ENCODE measurements at places on chromosomes 5 and 9. TPM values are rescaled to one million over a fixed set of nuclear protein-coding genes. Genes with fewer than 3 reads are reported as not detected.

GRCh38 chr5:77024490-77024889 is 5.7 kb upstream of the AGGF1 start:
- peaks cover 2% of the 10 kb centered on the region for H3K4me1 ChIP-seq
- no peaks in the 10 kb centered on the region for H3K27me3 ChIP-seq
- no peak for DNase-seq
- no peaks in the 10 kb centered on the region for H3K36me3 ChIP-seq

SPINK4 gene
- total RNA-seq, result not detected

PCDHAC1 gene
- total RNA-seq, result not detected

TMOD1 gene
- 2.7 TPM for total RNA-seq

GRCh38 chr9:89252651-89253267 is 58.2 kb upstream of the CKS2 start:
- no peaks in the 10 kb centered on the region for H3K27me3 ChIP-seq
- no peak for DNase-seq
- no peak overlapping the region for H3K4me3 ChIP-seq

GRCh38 chr5:174626369-174626920 is 97.9 kb upstream of the MSX2 start:
- no peaks in the 10 kb centered on the region for H3K27me3 ChIP-seq
- no peak overlapping the region for H3K4me3 ChIP-seq
- DNase-seq, result no peak
- H3K27ac ChIP-seq, result no peak overlapping the region
- H3K4me1 ChIP-seq, result no peaks in the 10 kb centered on the region

- peak; percentile 66 for DNase-seq
- peaks cover 24% of the 10 kb centered on the region for H3K4me1 ChIP-seq
Measured at GRCh38 chr5:113489299-113489698, 1.0 kb upstream of the MCC start.

- H3K27ac ChIP-seq, result no peak overlapping the region
- no peak overlapping the region for H3K4me3 ChIP-seq
- H3K4me1 ChIP-seq, result no peaks in the 10 kb centered on the region
- no peak for DNase-seq
Measured at GRCh38 chr9:3343671-3344070, 182.1 kb downstream of the RFX3 start.

- no peak for DNase-seq
- no peak overlapping the region for H3K27ac ChIP-seq
- H3K36me3 ChIP-seq, result no peaks in the 10 kb centered on the region
- no peak overlapping the region for H3K4me3 ChIP-seq
- no peaks in the 10 kb centered on the region for H3K27me3 ChIP-seq
- no peaks in the 10 kb centered on the region for H3K4me1 ChIP-seq
Measured at GRCh38 chr5:158303275-158303674, 444.3 kb upstream of the CLINT1 start.

GRCh38 chr9:110777876-110778215 is 109.3 kb downstream of the MUSK start:
- no peak overlapping the region for H3K4me3 ChIP-seq
- no peak for DNase-seq
- no peaks in the 10 kb centered on the region for H3K4me1 ChIP-seq
- H3K27ac ChIP-seq, result no peak overlapping the region

DNA sequence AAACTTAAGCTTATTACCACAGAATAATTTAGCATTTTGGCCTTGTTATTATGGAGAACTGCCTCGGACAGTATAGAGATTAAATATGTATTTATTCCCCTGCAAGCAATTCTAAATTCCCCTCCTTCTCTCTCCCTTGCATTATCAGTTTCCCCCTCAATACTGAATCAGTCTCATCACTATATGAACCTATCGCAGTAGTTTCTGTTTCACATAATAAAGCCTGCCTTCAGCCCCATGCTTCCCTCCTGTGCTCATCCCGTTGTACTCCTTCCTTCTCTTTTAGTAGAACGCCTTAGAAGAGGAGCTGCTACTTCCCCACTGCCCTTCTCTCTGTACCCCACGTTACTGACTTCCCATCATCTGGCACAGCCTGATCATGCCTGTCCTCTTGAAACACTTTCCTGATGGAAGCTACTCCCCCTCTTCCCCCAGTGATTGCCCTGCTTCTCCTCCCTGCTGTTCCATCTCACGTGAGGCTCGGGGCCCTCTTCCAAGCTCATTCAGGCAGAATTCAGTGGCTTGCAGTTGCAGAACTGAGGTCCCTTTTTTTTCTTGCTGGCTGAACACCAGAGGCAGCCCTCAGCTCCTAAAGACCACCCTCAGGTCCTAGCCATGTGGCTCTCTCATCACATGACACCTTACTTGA is 93.4 kb downstream of the PPIC start:
- no peaks in the 10 kb centered on the region for H3K27me3 ChIP-seq
- H3K4me1 ChIP-seq, result no peaks in the 10 kb centered on the region
- no peak overlapping the region for H3K4me3 ChIP-seq
- DNase-seq, result no peak
- no peak overlapping the region for H3K27ac ChIP-seq

PFN3 gene
- total RNA-seq, result not detected

DNA sequence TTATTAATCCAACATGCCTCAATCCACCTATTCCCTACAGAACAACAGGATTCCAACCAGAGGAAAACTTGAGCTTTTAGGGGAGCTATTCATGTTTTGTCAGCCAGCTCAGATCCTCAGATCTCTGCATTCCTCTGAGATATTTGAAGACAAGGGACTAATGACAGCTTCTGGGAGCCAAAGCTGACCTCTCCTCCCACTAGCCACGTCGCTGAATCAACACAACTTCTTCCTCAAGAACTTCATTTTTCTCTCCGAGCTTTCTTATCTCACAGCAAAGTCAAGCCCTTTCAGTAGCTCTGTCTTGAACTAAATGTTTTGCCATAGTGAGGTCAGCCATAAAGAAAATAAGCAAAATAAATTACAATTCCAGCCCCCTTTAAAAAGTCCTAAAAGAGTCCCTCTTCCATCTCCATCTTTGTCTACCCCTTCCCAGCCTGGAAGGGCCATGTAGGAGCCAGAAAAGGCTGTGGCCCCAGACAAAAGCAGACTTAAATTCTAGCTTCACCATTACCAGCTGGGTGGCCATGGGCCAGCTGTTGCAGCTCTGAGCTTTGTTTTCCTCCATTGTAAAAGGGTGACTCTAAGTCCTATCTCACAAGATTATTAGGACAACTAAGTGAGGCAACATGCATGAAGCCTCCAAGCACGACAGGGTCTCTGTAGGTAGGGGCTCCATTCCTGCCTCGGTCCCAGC is 65.0 kb downstream of the HSD17B3 start:
- DNase-seq, result no peak
- H3K27ac ChIP-seq, result no peak overlapping the region
- H3K27me3 ChIP-seq, result no peaks in the 10 kb centered on the region
- no peak overlapping the region for H3K4me3 ChIP-seq
- no peaks in the 10 kb centered on the region for H3K36me3 ChIP-seq
- peaks cover 14% of the 10 kb centered on the region for H3K4me1 ChIP-seq

GRM6 gene
- total RNA-seq, result not detected

ARHGEF37 gene
- total RNA-seq, result 1.3 TPM

ANKRD31 gene
- 0.73 TPM for total RNA-seq

FOXD4 gene
- total RNA-seq, result 0.30 TPM

DNA sequence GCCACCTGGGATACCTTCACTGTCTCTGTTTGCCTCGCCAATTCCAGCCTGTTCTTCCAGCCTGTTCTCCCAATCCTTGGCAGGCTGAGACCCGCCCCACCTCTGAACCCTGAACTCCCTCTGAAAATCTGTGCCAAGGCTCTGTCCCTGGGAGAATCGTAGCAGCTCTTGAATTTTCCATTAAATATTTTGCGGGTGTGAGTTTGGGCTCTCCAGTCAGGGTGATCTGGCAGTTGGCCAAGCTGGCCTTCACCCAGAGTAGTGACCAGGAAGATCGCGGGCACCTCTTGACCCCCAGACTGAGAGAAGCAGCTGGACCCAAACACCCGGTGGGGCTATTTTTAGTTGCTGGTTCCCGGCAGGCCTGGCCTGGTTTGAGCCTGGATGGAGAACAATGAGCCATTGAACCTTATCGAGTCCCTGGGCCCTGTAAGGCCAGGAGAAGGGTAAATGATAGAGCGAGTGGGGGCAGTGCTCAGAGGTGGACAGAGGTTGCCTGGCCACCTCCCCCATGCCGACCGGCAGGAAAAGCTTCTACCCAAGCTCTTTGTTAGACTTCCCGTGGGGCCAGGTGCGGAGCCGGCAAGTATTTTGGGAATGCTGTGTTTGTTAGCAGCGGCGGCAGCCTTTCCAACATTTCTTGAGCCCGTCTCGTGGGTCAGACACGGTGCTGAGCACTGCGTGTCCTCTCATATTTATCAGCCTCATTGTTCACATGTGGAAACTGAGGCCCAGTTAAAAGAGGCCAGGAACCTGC is 146.2 kb downstream of the RGS3 start:
- no peak for DNase-seq
- no peak overlapping the region for H3K4me3 ChIP-seq
- H3K4me1 ChIP-seq, result no peaks in the 10 kb centered on the region

All from CD4-positive, alpha-beta memory T cell (primary cell).